GM23338 (cell line): ENCODE measurements at places on chromosomes 3 and 15. TPM values are rescaled to one million over a fixed set of nuclear protein-coding genes. Genes with fewer than 3 reads are reported as not detected.

GXYLT2 gene
- 2.0 and 3.0 TPM in 2 replicates for polyA plus RNA-seq

C2CD4A gene
- 0.30 TPM in 1 of 2 replicates, not detected in the other for polyA plus RNA-seq

LMAN1L gene
- not detected in 2 replicates for polyA plus RNA-seq

LRRC31 gene
- not detected in 2 replicates for polyA plus RNA-seq

GFM1 gene
- polyA plus RNA-seq: 24.5 and 24.7 TPM in 2 replicates

STOML1 gene
- 1.5 and 2.3 TPM in 2 replicates for polyA plus RNA-seq

ZNF80 gene
- polyA plus RNA-seq: not detected in 2 replicates

MCF2L2 gene
- polyA plus RNA-seq: 4.1 and 6.7 TPM in 2 replicates

UNC13C gene
- 0.16 TPM in 1 of 2 replicates, not detected in the other for polyA plus RNA-seq

PLOD2 gene
- polyA plus RNA-seq: 19.3 and 26.7 TPM in 2 replicates

PAQR5 gene
- 8.7 and 10.0 TPM in 2 replicates for polyA plus RNA-seq

CCR9 gene
- polyA plus RNA-seq: not detected in 2 replicates

B3GALNT1 gene
- polyA plus RNA-seq: 3.1 and 3.3 TPM in 2 replicates
